ENCODE measurements at places on chromosomes 2 and 18.

DNA sequence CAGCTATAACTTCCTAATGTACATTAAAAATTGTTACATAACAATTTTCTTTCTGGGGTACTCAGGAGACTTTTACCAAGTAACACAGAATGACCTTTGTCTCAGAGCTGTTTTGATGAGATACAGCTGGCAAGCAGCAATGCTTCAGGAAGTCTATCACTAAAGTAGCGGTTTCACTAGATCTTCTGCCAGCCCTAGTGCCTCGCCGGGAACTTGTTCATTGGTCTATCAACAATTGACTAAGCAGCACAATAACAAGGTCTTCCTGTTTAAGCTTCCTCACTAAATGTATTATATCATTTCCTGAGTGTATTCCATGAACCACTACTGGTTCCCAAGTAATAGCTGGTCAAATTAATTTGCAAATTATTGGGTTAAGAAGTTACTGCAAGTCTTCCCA is 69.2 kb downstream of the TRIP12 start:
- DNase-seq: no peak

- no peak for DNase-seq
Observed at GRCh38 chr2:241808051-241808720, 807 bp upstream of the NEU4 start.

- peak; percentile 5 for DNase-seq
Observed at GRCh38 chr2:28633746-28634145, 117.9 kb upstream of the PPP1CB start.

GRCh38 chr2:27376866-27377617 is 3.5 kb downstream of the ZNF513 start:
- no peak for DNase-seq

Measured in ELF-1 (cell line).